Glutamatergic neuron (in vitro differentiated cells): ENCODE measurements at places on chromosomes 2 and 18. TPM values are rescaled to one million over a fixed set of nuclear protein-coding genes. Genes with fewer than 3 reads are reported as not detected.
A peak's percentile ranks its signal among the peaks of the same experiment; 100 is the strongest.

The UGT1A5 gene
- total RNA-seq = not detected

The DCDC2C gene
- total RNA-seq = not detected

The SLC38A11 gene
- not detected for total RNA-seq

- no peak for DNase-seq
Measured at GRCh38 chr2:201138401-201138970, 22.5 kb downstream of the CFLAR start.

- DNase-seq = no peak
Measured at GRCh38 chr2:216464104-216464720, 34.4 kb upstream of the RPL37A start.

DNA sequence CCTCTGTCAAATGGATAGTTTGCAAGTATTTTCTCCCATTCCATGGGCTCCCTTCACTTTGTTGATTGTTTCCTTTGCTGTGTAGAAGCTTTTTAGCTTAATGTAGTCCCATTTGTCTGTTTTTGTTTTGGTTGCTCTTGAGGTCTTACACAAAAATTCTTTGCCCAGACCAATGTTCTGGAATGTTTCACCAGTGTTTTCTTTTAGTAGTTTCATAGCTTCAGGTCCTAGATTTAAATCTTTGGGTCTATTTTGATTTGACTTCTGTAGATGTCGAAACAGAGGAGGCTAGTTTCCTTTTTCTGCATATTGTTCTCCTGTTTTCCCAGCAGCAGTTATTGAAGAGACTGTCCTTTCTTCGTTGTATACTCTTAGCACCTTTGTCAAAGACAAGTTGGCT, 351.6 kb downstream of the PTPRM start:
- no peak for DNase-seq

DNA sequence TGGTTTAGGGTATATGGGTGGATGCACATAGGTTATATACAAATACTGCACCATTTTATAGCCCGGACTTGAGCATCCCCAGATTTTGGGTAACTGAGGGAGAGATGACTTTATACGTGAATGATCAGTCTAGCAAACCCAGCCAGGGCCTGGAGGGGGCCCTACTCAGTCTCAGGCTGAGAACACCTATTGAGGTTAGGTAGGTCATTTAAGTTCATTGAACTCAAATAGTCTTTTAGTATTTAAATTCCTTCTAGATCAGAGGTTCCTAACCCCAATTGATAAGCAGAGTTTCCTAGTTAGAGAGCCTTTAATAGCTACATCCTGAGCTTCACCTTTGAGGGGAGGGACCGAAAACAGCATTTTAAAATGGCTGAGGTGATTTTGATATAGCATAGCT, 487.0 kb downstream of the DCC start:
- DNase-seq = no peak

The SERPINB3 gene
- total RNA-seq = not detected

DNA sequence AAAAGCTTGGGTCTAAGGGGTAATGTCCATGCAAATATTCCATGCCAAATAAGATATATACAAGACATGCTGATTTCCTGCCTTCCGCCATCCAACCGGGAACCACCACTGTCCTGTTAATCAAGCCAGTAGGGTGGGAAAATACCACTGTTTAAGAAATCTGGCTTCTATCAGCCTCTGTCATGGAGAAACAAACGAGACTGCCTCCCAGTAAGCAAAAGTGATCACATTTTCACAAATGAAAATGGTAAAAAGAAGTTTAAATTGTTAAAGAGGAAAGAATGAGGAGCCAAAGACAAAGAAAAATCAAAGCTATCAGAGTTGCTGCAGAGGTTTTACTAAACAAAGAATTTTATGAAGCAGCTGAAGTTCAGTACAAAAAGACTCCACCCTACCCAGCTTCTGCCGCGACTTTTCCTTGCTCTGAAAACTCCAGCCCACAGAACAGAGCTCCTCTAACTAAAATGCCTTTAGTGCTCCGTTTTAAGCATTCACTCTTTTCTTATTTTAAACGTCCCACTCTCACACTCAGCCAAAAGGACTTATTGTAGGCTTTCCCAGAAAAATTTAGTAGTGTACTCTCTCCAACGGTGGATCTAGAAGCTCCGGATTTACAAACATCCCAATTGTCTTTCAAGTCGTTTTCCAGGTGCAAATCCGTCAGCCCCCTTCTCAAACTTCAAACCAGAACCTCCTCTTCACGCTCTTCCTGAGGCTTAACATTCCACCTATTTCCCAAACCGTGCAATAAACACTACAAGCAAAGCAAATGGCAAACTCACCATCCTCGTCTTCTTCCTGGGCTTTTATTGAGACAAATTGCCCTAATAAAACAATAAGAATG, 613 bp downstream of the COL5A2 start:
- DNase-seq = no peak

DNA sequence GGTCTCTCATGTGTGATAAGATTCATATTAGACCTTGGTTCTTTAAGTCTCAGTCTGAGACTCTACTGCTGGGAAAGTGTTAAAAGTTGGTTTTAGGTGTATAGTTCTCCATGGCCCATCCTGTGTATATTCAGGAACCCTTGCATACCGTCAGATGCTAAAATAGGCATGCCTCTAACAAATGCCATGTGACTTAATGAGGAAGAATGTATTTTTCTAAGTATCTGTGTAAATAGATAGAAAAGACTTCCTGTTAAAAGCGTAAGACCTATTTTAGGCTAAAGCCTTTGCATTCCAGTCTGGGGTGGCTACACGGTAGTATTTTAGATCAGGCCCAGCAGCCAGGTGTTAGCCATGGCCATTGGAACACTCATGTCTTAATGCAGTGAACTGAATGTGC, 73.3 kb downstream of the RHBDD1 start:
- DNase-seq = no peak

- no peak for DNase-seq
Measured at GRCh38 chr18:9648431-9649163, 34.2 kb upstream of the PPP4R1 start.

DNA sequence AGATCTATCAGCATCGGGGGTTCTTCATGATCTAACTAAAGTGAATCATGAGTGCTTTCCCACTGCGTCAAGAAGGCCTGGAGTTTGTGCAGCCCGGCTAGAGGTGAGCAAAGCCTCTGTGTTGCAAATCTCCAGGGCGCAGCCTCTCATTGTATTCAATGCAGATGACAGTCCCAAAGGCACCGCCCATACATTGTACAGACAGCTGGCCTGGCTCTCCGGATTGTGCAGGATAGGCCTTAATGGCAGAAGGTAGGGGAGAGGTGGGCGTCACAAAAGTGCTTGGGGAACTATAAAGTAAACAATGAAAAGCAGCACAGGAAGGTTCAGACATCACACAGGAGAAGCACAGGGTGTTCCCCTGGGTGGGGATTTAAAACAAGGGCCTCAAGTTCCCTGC, 907 bp upstream of the GYPC start:
- no peak for DNase-seq

- DNase-seq = no peak
Measured at GRCh38 chr2:202115479-202115971, 42.5 kb downstream of the KIAA2012 start.

DNA sequence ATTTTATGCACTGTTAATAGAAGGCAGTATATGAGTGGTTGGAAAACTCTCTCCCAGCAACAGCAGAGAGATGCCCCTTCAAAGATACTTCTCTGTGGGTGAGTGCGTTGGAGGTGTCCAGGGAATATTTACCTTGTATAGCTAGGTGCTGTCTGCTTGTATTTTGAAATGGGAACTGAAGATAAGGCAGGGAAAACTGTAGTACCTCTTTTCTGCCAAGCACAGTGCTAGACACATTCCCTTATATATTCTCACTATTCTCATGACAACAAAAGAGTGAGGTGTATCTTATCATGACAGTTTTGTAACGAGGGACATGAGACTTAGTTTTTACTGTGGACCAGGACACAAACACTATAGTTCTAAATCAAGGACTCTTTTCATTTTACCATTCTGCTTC, 2.1 kb downstream of the TTC39C start:
- no peak for DNase-seq

The PTPRM gene
- total RNA-seq = 23.9 TPM

DNA sequence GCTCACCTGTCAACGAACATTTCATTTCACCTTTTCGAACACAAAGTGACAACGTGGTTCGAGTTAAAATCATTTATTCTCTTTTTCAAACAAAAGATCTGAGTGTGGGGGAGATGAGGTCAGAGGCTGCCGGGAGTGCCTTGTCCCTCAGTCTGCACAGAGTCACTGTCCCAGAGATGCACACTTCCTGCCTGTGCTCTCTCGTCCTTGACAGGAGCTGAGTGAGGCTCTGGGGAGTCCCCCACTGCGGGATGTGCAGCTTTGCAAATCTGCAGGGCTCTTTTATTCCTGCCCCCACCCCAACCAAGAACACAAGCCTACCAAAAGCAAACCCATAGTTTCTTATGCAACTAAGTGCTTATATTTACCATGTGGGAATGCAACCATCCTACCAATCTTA, 497.8 kb downstream of the EIPR1 start:
- DNase-seq = no peak

DNA sequence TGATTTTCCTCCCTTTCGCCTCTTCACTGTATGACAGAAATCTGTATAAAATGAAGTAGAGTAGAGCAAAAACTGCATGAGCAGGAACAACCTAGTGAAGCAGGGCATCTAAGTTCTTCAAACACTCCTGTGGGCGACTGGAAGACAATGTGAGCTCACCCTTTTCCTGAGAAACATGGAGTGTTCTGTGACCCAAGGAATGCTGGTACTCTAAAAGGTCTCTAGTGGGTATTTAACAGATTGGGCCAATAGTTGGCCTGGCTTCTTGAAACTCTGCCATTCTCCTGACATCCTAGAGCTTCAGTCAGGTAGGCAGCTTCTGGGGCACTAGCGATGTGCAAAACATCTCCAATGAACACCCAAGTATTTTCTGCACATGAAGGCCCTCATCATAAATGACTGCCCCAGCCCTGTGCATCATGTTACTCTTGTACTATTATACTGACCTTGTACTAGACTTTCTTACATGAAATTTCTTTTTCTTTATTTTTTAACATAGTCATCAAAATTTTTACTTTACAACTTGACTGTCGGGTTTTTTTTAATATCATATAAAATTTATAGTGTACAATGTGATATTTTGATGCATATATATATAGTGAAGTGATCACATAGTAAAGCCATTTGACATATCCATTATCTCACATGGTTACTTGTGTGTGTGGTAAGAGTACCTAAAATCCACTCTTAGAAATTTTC, 294.6 kb upstream of the SESTD1 start:
- no peak for DNase-seq

- DNase-seq = no peak
Measured at GRCh38 chr2:219662566-219662965, 35.1 kb downstream of the SLC4A3 start.

DNA sequence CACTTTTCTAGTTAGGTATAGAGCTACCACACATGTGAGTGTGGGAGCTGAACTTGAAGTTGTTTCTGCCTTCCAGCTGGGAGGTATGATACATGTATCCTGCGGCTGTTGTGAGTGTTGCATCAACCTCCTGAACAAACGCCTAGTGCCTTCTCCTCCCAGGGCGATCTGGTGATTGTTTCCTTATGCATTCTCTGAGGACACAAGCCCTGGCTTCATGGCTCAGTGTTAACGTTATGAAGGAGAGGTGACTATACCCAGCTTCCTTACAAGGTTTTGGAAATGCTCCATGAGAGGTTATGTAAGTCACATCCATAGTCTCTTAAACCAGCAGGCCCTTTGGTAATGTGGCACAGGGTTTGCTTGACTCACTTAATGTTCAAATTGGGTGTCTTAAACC, 64.9 kb downstream of the SPRED2 start:
- DNase-seq = no peak

DNA sequence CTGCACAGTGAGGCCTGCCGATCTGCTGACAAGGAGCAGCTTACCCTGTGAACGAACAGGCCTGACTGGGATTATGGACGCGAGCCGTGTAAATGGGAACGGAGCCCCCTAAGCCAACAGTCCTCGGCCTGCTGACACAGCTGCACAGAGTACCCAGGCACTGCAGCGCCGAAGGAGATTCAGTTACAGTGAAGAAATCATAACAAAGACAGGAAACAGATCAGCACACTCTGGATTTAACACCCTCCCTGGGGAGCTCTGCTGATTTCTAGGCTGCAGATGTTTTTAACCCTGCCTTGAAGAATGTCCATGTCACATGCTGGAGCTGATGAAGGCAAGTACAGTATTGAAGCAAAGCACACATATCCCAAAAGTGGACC, 43.4 kb downstream of the COLEC12 start:
- peak; percentile 31 for DNase-seq

- DNase-seq = no peak
Measured at GRCh38 chr2:1321321-1321720, 91.9 kb upstream of the TPO start.

DNA sequence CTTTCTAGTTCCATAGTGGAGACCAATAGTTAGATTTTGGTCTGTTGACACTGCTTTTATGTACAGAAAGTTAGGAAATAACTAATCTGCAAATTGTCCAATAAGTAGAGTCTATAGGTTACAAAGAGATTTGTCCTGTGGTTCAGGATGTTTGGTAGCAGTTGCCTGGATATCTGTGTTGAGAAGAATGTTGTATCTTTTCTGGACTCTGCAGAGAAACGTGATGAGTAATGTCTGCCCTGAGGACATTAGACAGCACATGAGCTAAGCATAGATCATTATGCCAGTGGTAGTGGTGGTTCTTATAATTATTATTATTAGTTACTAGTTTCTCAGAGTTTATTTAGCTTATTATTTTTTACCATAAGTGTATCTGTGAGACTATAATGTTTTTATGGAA, 65.8 kb downstream of the ANKRD62 start:
- DNase-seq = no peak

DNA sequence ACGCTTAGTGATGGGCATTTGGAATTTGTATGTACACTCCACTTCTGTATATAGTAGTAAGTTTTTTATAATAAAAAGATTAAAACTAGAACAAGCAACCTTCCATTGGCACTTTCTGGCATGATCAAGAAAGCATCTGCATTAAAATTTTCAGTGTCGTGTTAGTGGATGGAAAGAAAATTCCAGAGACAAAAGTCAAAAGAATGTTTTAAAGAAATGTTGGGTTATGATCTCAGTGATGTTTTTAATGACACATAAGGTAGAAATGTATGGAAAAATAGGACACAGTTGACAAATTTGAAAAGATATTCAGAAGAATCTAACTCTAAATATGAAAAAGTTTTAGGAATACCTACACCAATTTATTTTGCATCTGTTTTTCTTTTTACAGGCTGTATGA, 126.1 kb upstream of the FAM117B start:
- no peak for DNase-seq

DNA sequence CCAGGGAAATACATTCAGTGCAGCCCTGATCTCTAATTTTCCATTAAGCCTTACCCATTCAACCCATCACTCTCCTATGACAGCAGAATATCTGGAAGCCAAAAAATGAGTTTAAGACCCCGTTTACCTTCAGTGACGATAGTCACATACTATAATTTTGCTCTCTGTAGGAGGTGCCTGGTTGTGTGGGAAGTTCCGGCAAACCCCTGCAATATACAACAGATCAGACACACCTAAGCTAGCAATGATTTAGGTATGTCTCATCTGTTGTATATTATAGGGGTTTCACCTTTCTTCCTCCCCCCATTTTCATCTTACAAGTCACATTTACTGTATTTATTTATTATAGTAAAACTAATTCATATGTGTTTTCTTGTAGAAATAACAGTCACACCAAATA, 101.7 kb downstream of the DOCK10 start:
- no peak for DNase-seq
